ENCODE measurements at places on chromosomes 7 and 10.

GRCh38 chr7:2384354-2385243 is 18.8 kb upstream of the CHST12 start:
- no peak for DNase-seq

- DNase-seq = no peak
Measured at GRCh38 chr10:60944910-60945297, 919 bp upstream of the RHOBTB1 start.

GRCh38 chr7:17183630-17184328 is 114.7 kb upstream of the AHR start:
- DNase-seq = peak; percentile 58

DNA sequence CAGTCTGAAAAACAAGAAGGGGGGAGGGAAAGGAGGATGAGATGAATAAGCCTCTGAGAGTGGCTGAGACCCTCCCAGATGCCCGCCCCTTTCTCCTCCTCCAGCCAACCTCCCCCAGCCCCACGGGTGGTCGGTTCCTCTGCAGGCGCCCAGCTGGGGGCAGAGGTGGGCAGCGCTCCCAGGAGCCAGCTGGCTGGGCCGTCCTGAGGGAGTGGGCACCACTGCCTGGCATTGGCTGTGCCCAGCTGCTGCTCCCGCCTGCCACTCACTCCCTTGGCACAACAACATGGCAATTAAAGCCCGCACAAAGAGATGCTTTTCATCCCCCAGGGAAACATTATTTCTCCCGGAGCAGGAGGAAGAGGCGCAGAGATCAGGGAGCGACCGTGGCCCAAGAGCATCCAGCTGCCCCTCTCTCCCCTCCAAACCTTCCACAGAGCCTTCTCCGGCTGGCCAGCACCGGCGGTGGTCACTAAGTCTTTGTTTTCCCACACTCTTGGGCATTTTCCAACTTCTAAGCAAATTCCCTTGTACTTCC is 107.2 kb downstream of the SPDYE5 start:
- DNase-seq = peak; percentile 8

- DNase-seq = no peak
Measured at GRCh38 chr10:115980470-115980869, 292.5 kb downstream of the GFRA1 start.

DNA sequence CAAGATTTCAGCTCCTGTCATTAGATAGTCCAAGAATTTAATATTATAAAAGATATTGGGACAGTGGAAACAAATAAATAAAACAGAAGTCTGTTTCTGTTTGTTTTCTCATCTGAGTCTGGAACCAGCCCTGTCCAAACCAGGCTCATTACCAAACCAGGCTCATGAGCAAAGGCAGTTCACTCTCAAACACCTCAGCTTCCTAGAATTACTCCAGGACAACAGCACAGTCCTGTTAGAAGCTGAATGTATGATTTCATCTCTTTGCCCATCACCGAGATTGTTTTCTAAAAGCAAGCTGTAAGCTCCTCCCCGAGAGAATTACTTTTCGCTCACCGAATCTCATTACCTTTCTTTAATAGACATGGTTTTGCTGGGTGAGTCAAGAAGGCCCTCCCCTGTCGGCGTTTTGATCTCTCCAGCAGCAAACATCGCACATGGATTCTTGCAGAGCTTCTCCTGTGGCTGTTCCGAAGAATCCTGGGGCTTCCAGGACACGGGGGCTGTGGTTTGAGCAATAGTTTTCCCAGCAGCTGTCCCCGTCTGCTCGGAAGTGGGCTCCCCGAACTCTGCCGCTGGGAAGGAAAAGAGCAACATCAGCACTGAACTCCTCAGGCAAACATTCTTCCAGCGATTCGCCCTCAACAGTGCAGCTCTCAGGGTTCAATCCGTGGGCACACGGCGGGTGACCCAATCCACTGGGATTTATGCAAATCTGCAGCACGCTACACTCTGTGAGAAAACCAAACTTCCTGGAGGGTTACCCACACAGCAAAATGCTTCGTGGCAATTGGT is 112.5 kb downstream of the SVIL start:
- peak; percentile 28 for DNase-seq

GRCh38 chr7:114334989-114335388 is 79.6 kb upstream of the FOXP2 start:
- DNase-seq = no peak

DNA sequence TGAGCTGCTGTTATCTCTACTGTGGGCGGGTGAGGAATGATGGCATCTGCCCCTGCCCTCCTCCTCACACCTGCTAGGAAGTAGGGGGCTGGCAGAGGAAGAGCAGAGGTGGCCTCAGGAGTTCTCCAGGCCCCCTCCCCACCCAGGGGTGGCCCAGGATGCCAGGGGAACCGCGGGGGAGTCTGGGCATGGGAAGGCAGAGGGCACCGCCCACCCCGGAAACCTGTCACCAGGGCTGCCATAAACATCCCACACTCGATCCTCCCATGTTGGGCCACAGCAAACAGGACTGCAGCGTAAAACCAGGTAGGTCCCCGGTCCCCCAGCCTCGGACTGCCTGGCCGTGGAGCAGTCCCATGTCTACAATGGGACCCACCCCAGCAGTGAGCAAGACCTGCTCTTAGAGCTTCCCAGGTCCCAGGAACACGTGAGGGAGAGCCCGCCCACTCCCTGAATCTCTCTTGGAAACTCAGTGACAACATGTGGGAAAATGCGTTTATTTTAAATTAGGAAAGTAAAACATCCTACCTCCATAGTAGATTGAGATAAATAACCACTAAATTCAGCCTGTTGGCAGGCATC is 23.4 kb downstream of the EBF3 start:
- DNase-seq = no peak

DNA sequence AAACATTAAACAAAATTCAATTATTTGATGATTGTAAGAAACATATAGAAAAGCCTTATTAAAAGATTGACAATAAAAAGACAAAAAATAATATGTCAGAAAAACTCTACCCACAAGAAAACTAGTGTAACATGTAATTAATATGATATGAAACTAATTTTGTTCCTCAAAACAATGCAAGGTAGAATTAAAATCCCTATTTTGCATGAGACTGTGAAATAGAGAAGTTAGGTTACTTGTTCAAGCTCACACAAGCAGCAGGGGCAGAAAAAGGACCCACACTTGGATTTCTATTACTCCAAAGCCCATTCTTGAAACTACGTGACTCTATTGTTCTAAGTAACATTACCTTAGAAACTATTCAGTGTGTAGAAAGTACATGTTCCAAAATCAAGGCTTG is 96.4 kb downstream of the KCNMA1 start:
- DNase-seq = no peak

DNA sequence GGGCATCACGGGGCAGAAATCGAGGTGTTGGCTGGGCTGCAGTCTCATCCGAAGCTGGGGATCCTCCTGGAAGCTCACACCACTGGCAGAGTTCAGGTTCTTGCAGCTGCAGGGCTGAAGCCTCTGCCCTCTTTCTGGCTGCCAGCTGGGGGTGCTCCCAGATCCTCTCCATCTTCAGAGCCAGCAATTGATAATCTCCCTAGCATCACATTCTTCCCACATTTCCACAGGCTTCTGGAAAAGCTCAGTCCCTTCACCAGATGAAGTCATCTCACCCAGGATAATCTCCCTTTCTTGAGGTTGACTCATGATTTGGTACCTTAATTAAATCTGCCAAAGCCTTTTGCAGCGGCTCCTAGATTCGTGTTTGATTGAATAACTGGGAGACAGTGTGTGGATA is 55.2 kb downstream of the NRP1 start:
- no peak for DNase-seq

DNA sequence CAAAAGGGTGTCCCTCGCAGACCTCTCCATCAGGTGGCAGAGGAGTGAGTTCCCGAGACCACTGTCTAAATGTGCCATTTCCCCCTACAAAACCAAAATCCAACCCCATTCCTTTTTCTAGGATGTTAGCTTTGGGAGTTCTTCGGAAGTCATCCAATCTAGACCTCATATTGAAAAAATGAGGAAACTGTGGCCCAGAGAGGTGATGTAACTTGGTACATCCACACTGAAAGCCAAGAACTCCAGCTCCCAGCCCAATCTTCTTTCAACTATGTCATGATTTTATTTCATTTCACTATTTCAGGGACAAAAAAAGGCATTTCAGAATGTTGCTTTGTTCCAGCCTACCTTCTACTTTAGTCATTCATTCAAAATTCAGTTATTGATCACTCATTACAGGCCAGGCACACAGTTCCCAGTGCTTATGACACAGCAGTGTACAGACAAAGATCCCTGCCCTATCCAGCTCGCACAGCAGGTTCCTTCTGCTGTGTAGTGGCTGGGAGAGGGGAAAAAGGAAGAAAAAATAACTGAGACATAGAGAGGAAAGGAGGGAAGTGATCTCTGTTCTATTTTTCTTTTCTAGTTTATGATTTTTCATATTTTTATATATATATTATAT is 35.8 kb downstream of the SCRN1 start:
- DNase-seq = peak; percentile 64

- DNase-seq = no peak
Measured at GRCh38 chr7:140533394-140533872, 54.1 kb upstream of the MKRN1 start.

- peak; percentile 75 for DNase-seq
Measured at GRCh38 chr10:103231047-103231551, 14.6 kb upstream of the RPEL1 start.

DNA sequence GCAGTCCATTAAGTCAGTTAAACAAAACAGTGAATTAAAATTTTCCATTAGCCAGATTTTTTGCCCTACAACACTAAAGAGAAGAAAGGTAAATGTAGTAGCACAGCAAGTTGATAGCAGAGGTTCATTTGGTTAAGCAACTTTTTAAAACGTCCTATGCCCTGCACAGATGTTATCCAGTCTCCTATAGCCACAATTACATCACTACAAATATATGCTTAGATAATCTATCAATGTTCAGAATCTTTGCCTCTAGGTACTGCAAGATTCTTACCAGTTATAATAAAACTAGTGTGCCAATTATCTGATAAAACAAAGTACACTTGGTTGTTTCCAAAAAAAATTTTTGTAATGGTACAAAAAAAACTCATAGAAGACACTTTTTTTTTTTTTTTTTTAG is 175.5 kb upstream of the MYO3A start:
- no peak for DNase-seq

- DNase-seq = no peak
Measured at GRCh38 chr10:4515721-4516120, 310.3 kb upstream of the AKR1E2 start.

- peak; percentile 5 for DNase-seq
Measured at GRCh38 chr10:43945094-43945730, 296.5 kb upstream of the ZNF32 start.

DNA sequence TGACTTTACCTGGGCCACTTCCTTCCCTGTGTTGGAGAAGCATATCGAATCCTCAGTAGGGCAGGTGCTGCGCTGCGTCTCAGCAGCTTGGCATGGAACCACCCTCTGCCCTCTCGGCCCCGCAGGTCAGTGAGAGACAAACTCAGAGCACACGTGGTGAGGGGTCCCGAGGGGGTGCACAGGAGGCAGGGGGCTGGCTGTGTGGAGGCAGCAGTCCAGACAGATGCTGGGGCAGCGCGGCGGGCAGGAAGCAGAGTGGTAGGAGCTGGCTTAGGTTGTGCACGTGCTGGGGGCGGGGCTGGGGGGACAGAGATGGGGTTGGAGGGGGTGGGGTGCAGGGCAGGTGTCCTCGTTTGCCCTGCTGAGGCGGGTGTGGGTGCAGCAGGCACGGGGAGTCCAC is 33.1 kb downstream of the NUB1 start:
- no peak for DNase-seq

GRCh38 chr7:34751725-34752643 is 94.0 kb downstream of the NPSR1 start:
- no peak for DNase-seq

DNA sequence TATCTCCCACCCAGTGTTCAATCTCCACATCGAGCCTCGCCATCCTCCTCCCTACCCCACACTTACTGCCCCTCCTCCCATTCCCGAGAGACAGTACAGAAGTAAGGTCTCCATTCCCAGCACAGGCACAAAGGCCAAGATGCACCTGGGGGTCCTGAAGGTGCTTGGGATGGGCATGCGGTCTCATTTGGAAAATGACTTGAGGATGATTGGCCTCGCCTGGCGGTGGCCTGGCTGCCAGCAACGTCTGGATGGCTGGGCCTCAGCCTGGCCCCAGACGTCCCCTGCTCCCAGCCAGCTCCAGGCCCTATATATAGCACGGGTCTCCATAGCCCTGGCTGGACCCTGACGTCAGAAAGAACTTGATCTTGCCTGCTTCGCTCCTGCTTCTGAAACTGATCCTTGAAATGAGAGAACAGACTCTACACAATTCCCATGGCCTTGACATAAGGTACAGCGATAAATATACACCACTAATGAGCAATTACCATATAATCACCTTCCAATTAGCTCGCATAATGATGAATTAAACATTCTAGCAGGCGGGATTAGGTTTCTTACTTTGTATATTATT is 11.8 kb downstream of the EMX2 start:
- no peak for DNase-seq

- DNase-seq = no peak
Measured at GRCh38 chr10:126405239-126405775, 17.0 kb upstream of the ADAM12 start.

- DNase-seq = no peak
Measured at GRCh38 chr10:18325410-18325809, 185.2 kb downstream of the CACNB2 start.

DNA sequence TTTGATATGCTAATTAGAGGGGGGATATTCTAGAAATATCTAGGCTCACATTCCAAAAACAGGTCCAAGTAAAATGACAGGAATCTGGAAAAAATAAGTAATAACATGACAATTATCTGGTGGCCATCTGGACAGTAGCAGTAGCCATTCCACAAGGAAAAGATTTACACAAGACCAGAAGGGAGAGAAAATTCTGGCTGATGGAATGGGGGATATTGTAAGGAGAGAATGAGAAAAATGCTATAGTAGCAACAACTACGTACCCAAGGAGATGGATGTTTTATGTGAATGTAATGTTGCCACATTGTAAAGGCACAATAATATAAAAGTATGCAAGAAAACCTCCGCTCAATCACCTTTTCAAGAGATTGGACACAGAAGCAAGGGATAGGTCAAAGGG is 5.4 kb downstream of the MYOF start:
- DNase-seq = no peak

- DNase-seq = peak; percentile 28
Measured at GRCh38 chr7:16098585-16099179, 322.7 kb downstream of the CRPPA start.

- DNase-seq = no peak
Measured at GRCh38 chr10:132657748-132658147, 120.2 kb downstream of the INPP5A start.

GRCh38 chr10:121216721-121217181 is 365.6 kb downstream of the WDR11 start:
- DNase-seq = no peak

GRCh38 chr10:62010366-62010765 is 108.9 kb downstream of the ARID5B start:
- DNase-seq = no peak

GRCh38 chr7:35418716-35419390 is 165.0 kb upstream of the TBX20 start:
- DNase-seq = no peak

- no peak for DNase-seq
Measured at GRCh38 chr10:109025172-109025571, 898.1 kb downstream of the XPNPEP1 start.

GRCh38 chr10:48612236-48612943 is 7.5 kb upstream of the ARHGAP22 start:
- DNase-seq = peak; percentile 55
